ENCODE measurements at places on chromosomes 7 and 10. TPM values are rescaled to one million over a fixed set of nuclear protein-coding genes. Genes with fewer than 3 reads are reported as not detected.

The FIGNL1 gene
- 29.3 TPM for total RNA-seq

The NEUROG3 gene
- not detected for total RNA-seq

The PRKCQ gene
- total RNA-seq, result 5.3 TPM

The STEAP1 gene
- total RNA-seq, result 1.2 TPM

The ADRB1 gene
- 7.6 TPM for total RNA-seq

The TWIST1 gene
- total RNA-seq, result 1.6 TPM

The CHCHD2 gene
- total RNA-seq, result 160 TPM

The HOXA1 gene
- total RNA-seq, result not detected

The GPR85 gene
- total RNA-seq, result 106 TPM

Measured in diencephalon (tissue), 1 donor.